ENCODE measurements at places on chromosomes 11 and 22.

- DNase-seq: no peak
Observed at GRCh38 chr11:34433899-34434298, 4.8 kb upstream of the CAT start.

DNA sequence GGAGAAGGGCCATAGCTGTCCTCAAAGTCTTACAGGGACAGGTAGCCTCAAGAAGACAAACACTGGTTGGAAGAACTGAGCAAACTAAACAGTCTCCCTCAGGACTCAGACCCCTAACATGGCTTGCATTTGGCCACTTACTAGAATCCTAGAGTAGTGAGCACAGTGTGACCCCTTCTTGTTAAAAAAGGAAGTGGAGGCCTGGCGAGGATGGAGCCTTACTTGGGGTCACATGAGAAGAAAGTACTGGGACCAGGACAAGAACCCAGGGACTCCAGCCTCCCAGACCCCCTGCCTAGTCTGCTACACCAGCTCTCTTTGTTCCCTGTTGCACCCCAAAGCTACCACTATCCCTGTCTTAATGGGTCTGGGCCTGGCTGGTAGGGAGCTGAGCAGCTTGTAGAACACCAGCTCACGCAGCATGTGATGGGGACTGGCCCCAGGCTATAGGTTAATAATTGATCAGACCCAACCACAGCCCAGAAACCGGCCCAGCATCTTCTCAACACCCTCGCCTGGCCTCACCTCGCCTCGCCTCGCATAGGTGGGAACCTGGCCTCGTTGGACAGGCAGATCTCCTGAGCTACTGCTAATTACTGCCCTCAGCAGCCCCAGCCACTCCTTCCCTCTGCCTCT is 17.6 kb downstream of the DGAT2 start:
- DNase-seq: no peak

- DNase-seq: peak; percentile 48
Observed at GRCh38 chr22:22948651-22949571, 61.3 kb downstream of the IGLL5 start.

- no peak for DNase-seq
Observed at GRCh38 chr11:35836205-35836604, 107.7 kb upstream of the LDLRAD3 start.

DNA sequence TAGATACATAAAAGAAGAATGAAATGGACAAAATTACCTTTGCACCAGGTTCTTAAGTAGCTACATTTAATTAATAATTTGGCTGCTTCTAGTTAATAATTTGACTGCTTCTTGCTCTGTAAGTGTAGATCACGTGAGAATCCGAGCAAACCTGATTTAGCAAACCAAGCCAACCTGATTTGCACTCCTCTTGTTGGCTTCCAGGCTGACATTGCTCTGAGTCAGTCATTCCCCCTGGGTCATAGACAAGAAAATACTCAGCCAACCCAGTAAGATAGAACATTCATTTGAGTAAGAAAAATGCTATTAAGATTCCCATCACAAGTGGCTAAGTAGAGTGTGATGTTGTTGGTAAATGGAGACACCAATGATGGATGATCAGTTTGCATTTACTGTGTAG is 304.1 kb downstream of the C11orf87 start:
- no peak for DNase-seq

DNA sequence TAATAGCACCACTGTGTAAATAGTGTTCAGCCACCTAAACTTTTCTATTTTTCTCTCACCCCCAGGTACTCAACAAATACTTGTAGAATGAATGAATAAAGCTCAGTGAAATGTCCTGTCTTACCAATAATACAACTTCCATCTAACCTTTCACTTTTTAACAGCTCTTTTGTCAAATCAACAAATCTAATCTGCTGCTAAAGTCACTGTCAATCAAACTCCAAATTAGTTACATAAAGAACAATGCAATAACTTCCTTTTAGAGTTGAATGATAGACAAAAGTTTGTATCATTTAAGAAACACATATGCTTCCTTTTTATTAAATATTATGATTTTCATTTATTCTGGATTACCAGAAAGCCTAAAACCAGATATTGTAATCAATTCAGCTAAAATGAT is 34.7 kb upstream of the C11orf58 start:
- DNase-seq: no peak

- peak; percentile 22 for DNase-seq
Observed at GRCh38 chr22:22710719-22711531, 66.5 kb downstream of the GGTLC2 start.

DNA sequence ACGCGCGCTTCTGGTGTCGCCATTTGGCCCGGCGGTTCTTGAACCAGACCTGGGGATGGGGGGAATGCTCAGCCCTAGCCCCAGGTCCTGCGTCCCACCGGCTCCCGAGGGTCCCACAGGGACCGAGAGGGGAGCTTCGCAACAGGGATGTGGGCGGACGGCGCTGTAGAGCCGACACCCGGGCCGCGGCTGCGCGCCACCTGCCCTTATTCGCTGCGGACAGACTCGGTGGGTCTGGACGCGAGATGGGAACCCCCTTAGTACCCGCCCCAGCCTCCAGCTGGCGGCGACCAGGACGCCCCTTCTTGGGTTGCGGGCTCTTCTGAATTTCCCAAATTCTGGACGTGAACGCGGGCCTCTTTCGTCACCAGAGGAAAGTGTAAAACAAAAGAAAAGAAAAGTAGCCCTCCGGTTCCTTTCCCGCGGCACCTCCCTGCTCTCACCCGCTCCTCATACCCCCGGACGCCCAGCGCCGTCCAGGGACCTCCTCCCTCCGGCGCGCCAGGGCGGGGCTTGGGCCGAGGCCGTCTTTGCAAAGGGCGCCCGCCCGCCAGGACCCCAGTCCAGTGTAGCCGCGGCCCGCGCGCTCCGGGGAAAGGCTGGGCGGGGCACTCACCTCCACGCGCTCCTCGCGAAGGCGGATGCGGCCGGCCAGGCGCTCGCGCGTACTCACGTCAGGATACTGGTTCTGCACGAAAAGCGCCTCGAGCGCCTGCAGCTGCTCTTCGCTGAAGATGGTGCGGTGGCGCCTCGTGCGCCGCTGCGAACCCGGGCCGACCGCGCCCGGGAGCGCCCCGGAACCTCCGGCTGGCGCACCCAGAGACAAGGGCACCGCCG is 827 bp downstream of the GSC2 start:
- DNase-seq: no peak

- no peak for DNase-seq
Observed at GRCh38 chr11:114192841-114193389, 103.3 kb upstream of the NNMT start.

DNA sequence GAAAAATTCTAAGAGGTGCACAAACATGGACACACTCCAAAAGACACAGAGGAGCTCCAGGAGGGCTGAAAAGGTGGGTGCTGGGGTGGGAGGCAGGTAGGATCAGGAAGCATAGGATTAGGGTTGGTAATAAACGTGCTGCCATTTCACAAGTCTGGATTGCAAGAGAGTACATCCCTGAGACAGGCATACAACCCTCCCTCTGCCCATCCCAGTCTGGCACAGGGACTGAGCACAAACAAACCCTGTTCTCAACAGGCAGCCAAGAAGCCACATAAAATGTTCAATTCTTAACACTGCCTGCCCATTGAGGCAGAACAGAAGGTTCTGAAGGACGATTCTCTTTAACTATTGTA is 18.5 kb downstream of the SLC35F2 start:
- DNase-seq: no peak

- peak; percentile 70 for DNase-seq
Observed at GRCh38 chr11:74453373-74453975, 13.9 kb downstream of the KCNE3 start.

DNA sequence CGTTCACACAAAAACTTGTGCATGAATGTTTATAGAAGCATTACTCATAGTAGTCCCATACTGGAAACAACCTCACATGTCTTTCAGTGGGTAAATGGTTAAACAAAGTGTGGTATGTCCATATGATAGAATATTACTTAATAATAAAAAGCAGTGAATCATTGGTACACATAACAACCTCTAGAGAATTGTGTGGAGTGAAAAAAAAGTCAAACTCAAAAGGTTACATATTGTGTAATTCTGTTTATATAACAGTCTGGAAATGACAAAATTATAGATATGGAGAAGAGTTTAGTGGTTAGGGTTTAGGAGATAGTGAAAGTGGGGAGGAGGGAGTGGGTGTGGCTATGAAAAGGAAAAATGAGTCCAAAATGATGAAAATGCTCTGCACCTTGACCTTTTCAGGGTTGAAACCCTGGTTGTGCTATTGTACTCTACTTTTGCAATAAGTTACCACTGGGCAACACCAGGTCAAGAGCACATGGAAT is 243.4 kb upstream of the DDI1 start:
- DNase-seq: no peak

- peak; percentile 41 for DNase-seq
Observed at GRCh38 chr22:36454916-36455570, 26.4 kb downstream of the TXN2 start.

DNA sequence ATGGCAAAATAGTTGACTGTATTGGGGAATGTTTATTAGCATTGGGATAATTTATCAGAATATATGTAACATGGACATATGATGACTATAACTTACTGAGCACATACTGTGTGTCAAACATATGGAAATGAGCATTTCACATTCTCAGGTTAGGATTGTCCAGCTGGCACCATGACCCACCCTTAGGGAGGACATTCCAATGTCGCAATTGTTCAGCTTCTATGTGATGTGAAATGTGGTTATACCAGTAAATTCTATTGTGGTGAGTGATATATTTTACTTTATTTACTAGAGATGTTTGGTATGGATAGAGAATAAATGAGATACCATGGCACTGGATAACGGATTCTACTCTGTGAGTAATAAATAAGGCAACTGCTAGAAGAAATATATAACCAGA is 50.4 kb downstream of the OR4A47 start:
- DNase-seq: no peak

DNA sequence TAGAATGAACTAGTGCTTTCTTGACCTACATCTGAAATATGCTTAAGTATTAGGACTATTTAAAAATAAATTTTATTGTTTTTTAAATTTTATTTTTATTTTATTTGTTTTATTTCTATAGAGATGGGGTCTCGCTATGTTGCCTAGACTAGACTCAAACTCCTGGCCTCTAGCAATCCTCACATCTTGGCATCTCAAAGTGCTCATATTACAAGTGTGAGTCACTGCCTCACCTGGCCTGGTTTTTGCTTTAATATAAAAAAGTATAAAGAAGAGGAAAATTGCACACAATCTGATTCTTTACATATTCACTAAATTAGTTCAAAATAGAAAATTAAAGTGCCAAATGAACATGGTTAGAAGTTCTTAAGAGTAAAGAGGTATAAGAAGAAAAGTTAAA is 37.5 kb downstream of the HEPHL1 start:
- DNase-seq: no peak

DNA sequence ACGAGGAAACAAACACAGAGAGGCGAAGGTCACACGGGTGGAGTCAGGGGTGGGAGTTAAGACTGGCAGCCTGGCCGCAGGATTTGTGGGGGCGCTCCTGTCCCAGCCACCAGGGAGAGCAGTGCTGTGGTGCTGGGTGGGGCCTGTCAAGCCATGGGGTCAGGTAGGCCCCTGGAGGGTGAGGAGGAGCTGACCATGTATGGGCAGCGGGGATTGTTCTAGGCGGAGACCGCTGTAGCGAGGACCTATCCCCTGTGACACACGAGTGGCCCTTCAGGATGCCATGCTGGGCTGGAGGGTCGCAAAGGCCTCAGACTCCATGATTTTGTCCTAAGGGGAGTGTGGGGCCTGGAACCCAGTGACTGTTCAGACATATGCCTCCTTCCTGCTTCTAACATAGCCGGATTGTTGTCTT is 1.6 kb upstream of the RPS19BP1 start:
- DNase-seq: no peak

GRCh38 chr11:120539667-120540369 is 28.3 kb downstream of the GRIK4 start:
- DNase-seq: no peak

DNA sequence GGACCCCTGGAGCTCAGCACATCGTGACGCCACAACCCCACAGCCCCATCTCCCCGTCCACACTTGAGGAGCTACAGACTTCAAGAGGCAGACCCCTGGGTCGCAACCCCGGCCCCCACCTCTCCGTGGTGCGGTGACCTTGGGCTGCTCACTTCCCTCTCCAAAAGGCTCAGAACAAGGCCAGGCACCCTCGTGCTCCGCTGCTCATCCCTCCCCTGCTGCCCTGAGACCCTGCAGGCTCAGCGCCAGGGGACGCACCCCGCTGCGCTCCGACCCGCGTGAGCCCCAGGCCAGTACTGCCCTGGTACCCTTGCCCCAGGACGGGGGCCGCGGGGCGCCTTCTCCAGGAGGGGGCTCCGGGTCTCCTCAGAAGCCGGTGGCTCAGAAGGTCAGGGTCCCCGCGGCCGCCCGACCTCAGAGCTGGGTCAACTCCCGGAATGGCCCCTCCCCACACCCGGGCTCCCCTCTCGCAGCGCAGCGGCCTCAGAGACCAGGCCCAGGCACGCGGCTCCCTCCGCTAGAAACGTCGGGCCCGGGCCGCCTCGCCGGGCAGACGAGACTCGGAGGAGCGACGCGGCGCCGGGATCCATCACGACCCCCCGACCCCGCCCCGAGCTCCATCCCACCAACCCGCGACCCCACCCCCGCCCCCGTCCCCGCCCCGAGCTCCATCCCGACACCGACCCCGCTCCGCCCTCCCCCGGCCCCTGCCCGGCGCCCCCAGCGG is 563 bp downstream of the GATD1 start:
- DNase-seq: peak; percentile 35

DNA sequence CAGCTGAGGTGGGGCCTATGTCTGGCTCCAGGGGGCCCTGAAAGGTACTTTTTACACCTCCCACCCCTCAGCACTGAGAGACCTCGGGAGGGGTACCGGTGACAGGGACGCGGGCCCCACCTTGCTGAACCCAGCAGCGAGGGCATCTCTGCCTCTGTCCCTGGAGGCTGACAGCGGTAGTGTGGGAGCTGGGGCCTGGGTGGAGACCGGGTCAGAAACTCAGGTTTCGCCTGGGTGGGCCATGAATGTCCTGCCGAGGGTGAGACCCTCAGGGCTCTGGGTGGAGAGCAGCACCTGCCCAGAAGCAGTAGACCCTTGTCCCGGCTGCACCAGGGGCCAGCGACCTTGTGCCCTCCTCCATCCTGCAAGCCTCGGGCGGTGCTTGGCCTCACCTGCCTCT is 22.2 kb downstream of the PTDSS2 start:
- no peak for DNase-seq

DNA sequence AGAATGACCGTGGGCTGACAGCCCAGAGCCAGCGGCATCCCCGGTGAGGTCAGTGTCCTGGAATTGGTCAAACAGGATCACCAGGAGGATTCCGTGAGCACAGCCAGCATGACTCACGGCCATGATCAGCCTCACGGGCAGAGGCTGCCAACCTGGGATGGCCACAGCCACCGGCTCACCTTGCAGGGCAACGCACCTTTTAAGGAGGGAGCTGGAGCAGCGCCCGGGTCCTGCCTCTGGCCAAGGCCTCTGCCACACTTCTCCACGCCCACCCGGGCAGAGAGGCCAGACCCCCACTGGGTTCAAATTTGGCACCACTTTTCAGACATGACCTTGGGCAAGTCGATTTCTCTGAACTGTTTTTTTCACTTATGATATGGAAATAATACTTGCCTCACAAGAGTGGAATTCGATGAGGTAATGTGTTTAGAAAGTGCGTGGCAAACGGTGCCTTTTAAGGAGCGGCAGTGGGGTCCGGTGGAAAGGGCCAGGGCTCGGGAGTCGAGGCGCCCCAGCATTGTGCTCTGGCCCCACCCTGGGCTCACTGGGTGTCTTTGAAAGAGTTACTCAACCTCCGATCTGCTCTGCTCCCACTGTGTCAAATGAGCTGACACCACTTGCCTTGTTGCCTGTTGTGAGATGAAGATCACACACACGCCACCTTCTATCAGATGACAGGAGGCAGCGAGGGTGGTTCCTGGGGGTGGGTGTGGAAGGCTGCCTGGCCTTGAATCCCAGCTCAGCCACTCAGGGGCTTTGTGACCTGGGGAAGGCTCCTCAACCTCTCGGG is 16.0 kb downstream of the TXN2 start:
- DNase-seq: no peak

GRCh38 chr22:44448271-44448830 is 49.7 kb downstream of the RTL6 start:
- DNase-seq: no peak
